ENCODE measurements at places on chromosomes 3 and 15.

GRCh38 chr15:66675446-66675845, 26.6 kb upstream of the SMAD6 start:
- DNase-seq = no peak

- DNase-seq = no peak
Measured at GRCh38 chr15:60906146-60906674, 322.9 kb downstream of the RORA start.

DNA sequence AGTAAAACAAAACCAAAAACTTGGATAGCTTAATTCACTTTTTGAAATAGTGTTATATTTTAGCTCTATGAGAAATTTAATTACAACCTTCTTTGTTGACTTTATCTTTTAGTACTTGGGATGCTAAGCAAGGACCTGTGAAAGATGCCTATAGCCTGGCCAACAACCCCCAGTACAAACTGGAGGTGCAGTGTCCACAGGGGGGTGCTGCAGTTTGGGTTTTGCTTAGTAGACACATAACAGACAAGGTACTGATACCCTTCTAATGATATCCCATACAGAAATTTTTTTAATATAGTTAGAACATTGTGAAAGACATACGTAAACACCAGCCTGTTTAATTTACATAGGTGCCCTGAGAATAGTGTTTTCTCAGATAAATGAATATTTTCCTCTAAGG, 35.3 kb downstream of the CAPN7 start:
- no peak for DNase-seq

DNA sequence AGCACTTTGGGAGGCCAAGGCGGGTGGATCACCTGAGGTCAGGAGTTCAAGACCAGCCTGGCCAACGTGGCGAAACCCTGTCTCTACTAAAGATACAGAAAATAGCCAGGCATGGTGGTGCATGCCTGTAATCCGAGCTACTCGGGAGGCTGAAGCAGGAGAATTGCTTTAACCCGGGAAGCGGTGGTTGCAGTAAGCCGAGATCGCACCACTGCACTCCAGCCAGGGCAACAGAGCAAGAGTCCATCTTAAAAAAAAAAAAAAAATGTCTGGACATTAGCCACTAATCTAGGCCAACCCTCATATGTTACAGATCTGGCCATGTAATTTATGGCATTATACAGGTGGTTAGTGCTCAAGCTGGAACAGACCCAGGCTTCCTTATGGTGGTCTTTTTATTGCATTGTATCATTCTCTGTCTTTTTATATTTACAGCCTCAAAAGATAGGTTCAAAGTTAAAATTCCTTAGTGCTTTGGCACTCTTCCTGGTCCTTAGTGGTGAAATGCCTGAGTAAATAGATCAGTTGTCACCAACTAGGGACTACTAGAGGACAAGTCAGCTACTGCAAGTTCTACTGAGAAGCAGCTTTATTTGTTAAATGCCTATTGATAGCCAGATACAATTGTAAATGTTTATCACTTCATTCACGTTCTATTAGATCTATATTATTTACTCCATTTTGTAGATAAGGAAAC, 16.0 kb downstream of the STARD9 start:
- DNase-seq = peak; percentile 17

DNA sequence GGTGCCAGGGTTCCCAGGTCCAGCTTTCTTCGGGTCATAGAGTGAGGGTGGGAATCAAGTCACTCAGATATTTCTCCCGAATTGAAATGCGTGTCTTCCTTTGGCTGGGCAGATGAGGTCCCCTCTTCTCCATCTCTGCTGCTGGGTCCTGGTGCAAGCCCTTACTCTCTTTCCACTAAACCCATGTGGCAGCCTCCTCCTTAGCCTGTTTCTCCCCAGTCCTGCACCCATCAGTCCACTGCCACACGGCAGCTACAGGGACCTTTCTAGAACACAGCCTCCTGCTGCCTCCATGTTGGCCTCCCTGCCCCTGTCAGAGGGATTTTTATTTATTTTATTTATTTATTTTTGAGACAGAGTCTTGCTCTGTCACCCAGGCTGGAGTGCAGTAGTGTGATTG, 237.4 kb upstream of the CTDSPL start:
- DNase-seq = no peak

DNA sequence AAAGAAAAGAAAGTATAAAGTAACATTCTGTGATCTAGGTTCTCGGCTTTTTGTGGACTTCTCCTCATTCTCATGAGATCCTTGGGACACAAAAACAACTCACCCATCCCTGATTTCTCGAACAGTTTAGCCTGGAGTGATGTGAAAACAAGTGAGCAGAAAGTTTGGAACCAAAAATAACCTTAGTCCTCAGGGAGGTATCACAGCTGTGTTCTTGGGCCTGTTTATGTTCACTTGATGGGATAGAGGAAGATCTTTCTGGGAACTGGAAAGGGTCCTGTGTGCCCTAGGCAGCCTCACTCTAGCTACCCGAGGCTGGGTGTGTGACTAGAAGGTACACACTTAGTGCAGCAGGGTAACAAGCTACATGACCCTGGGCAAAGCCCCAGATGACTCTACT, 308.8 kb upstream of the PDZRN3 start:
- DNase-seq = no peak

GRCh38 chr15:97023488-97023844, 693.0 kb downstream of the NR2F2 start:
- DNase-seq = no peak

DNA sequence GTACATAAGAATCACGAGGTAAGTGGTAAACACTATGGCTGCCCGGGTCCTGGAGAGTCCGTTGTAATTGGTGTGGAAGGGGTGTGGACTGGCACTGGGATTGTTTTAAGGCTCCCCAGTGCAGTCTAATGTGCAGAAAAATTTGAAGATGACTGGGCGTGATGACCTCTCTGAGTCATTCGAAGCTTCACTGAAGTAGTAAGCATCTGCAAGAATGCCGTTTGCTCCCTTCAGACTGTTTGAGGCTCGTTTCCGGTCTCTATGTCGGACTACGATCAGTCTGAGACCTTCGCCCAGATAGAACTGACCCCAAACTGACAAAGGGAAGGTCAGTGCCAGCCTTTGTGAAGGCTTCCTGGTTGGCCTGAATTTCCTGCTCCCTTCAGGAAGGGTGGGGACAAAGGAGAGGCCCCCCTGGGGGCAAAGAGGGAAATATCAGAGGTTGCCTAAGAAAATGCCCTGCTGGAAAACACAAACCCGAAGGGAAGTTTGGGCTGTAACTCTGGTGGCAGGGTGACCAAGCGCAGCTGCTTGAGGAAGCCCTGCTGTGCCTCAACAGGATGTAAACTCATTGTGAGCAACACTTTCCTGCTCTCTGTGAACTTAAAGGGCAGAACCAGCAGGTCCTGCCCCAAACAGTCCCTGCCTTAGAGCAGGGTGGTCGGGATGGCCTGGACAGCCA, 34.6 kb downstream of the BTD start:
- DNase-seq = peak; percentile 93

- no peak for DNase-seq
Measured at GRCh38 chr3:104648823-104649222, 717.9 kb upstream of the ALCAM start.
